Activated T-helper 9 cell treated with anti-CD3 and anti-CD28 coated beads, Interleukin-2, amount 50 U/mL, for 16 hours (primary cell): ENCODE measurements at places on chromosomes 7 and 10.

DNA sequence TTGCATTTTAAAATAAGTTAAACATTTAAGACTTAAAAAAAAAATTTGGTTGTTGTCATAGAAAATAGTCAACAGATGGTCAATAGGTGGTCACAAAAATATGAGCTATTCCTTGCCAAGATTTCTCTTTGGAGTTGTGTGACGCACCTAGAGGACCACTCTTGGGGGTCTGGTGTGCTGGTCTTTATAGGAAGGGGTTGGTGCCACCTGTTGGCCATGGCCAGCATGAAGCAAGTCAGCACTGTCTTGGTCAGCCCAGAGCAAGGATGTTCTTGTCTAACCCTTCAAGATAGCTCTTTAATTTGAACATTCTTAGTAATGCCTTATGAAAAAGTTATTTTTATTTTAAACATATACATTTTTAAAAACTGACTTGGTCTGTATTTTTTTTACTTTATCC lies 267.9 kb upstream of the CNTNAP2 start:
- no peak for DNase-seq

DNA sequence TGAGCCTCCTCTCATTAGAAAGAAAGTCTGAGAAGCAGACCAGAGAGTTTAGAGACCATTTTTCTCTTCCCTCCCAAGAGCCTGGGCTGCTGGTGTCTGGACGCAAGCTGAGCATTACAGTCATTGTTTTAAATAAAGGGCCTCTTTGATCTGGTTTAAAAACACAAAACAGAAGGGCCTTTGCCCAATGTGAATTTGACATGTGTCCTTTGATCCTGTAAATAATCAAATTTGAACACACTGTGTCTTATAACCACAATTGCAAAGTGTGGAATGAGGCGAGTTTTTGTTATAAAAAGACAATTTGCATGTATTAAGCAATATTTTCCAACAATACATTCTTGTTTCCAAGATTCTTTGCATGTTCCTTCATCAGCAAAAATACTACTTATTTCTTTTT lies 158.5 kb downstream of the C7orf25 start:
- no peak for DNase-seq

DNA sequence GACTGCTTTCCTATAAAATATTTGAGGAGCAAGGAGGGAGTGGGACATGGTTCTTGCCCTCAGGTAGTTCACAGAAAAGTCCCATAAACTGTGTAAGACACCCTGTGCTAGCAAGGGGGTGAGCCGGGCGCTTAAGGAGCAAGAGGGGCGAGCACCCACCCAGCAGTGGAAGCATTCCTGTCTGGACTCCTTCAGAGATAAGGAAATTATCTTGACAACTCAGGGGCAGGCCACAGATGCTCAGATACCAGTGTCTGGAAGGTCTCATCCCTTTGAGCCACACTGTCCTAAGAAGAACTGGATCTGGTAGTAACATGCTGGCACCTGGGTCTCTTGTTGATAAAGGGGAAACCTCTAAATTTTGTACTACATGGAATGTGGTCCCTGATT lies 54.1 kb downstream of the DAGLB start:
- DNase-seq: no peak

GRCh38 chr10:112827951-112828350 lies 122.1 kb upstream of the TCF7L2 start:
- no peak for DNase-seq

- no peak for DNase-seq
Measured at GRCh38 chr7:108234281-108234680, 104.1 kb upstream of the LAMB4 start.

GRCh38 chr10:131475803-131476202 lies 164.3 kb upstream of the TCERG1L start:
- no peak for DNase-seq

- peak; percentile 11 for DNase-seq
Measured at GRCh38 chr7:132655131-132655727, 79.0 kb upstream of the PLXNA4 start.

GRCh38 chr7:74311305-74311744 lies 22.1 kb downstream of the CLIP2 start:
- DNase-seq: no peak

DNA sequence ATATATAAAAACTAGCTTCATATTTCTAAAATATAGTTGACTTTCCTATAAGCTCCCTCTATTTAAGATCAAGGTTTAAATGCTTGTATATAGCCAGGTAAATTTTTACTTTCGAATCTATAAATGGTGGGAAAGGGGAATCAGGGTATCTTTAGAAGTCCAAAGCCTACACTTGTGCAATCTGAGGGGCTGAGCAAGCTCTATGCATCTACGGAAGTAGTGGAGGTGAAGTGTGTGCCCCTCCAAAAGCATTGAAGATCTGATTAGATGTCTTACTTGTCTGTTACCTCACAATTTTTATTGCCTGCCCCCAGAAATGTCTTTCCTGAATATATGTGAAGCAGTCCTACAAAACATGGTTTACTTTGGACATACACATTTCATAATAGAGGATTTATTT lies 1.6 kb downstream of the AKAP9 start:
- DNase-seq: no peak

DNA sequence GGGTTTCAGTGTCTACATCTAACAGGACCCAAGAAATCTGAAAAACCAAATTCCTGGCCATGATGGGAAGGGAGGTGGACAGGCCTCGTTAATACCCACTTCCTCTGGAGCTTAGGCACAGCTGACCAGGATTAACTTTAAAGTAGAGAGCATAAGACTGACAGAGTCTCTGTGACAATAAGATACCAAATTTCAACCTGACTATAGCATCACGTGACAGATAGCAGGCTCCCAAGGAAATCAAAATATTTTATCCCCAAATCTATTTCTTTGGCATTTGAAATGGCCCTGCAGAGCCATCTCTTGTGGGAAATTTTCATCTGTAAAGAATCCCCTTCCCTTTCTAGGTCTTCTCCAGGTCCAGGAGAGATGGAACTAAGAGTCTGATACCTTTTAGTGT lies 258.3 kb downstream of the TCERG1L start:
- DNase-seq: no peak

DNA sequence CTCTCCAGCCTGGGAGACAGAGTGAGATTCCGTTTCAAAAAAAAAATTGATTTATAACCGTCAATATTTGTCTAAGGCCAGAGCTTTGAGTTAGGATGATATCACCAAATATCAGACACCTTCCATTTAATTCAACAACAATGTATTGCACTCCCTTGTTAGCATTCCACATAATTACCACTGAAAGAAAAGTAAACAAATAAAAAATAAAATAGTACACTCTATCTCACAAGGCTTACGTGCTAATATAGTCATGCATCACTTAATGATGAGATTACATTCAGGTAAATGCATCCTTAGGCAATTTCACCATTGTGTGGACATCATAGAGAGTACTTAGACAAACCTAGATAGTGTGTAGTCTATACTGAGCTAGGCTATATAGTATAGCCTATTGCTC lies 127.6 kb upstream of the RHOBTB1 start:
- DNase-seq: no peak

DNA sequence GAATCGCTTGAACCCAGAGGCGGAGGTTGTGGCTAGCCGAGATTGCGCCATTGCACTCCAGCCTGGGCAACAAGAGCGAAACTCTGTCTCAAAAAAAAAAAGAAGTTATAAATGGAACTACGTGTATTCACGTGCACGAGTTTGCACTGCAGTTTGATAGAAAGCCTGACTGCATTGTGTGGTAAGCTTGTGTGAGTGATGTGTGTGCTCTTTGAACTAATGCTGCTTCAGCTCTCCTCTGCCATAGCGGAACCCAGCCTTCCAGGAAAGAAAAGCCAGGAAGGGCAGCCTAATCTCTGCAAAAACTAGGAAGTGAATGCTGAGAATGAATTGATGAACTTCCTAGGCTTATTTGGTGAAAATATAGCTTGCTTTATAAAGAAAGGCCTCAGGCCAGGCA lies 15.6 kb upstream of the MKRN1 start:
- DNase-seq: no peak

- no peak for DNase-seq
Measured at GRCh38 chr10:104349623-104350126, 4.0 kb upstream of the CFAP58 start.

- no peak for DNase-seq
Measured at GRCh38 chr7:29606287-29606721, 42.7 kb downstream of the PRR15 start.

- DNase-seq: no peak
Measured at GRCh38 chr7:127943541-127944521, 87.4 kb downstream of the LRRC4 start.

GRCh38 chr7:29806995-29807841 lies 910 bp downstream of the WIPF3 start:
- no peak for DNase-seq

DNA sequence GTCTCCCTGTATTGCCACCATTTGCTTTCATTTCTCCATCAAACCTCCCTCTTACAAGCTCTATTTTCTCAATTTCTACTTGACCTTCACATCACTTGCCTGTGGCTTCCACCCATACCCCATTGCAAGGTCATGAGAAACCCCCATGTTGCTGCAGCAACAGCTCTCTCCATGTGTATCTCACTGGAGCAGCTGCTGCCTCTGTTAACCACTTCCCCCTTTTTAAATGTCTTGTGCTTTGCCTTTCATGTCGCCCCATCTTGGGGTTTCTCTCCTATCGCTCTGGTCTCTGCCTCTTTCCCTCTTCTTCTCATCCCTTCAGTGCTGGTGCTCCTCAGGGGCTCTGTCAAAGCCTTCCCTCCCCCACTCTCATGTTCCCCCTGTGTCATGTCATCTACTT lies 148.8 kb downstream of the CHN2 start:
- DNase-seq: no peak

- no peak for DNase-seq
Measured at GRCh38 chr7:129017933-129018538, 36.9 kb downstream of the TNPO3 start.

DNA sequence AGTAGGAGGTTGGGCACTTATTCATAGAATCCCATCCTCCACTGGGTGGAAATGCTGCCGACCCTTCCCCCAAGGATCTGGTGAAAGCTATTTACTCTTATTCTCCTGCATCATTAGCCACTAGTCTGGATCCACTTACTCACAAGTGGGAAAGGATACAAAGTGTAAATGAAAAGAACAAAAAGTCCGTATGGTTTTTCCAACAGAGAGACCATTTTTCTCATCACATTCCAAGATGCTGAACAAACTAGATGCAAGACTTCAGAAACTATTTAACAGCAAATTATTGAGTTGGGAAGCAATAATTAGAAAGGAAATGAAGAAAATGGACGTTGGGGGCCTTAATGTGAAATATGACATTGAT lies 242.4 kb upstream of the GLI3 start:
- DNase-seq: no peak

GRCh38 chr7:105674200-105674920 lies 93.1 kb upstream of the EFCAB10 start:
- DNase-seq: no peak

- no peak for DNase-seq
Measured at GRCh38 chr7:40909346-40909980, 774.7 kb downstream of the SUGCT start.

DNA sequence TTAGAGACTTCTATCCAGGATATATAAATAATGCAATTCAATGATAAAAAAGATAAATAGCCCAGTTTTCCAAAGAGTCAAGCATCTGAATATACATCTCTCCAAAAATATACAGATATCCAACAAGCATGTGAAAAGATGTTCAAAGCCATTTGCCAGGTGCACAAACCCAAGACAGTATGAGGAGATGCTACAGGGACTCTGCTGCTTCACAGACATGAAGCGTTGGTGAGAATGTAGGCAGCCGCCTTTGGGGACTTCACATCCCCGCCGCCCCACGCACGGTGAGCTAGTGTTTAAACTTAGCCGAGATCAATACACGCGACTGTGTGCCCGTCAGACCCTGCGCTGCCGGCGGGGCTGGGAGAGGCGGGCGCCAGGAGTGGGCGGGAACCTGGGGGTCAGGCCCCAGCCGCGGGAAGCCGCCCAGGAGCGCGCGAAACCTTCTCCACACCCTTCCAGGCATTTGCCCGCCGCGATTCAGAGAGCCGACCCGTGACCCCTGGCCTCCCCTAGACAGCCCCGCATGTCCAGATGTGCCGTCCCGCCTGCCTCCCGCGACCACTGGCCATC lies 927 bp upstream of the ALOX5 start:
- peak; percentile 6 for DNase-seq

GRCh38 chr7:67855322-67855721 lies 858.7 kb downstream of the TYW1 start:
- DNase-seq: no peak

DNA sequence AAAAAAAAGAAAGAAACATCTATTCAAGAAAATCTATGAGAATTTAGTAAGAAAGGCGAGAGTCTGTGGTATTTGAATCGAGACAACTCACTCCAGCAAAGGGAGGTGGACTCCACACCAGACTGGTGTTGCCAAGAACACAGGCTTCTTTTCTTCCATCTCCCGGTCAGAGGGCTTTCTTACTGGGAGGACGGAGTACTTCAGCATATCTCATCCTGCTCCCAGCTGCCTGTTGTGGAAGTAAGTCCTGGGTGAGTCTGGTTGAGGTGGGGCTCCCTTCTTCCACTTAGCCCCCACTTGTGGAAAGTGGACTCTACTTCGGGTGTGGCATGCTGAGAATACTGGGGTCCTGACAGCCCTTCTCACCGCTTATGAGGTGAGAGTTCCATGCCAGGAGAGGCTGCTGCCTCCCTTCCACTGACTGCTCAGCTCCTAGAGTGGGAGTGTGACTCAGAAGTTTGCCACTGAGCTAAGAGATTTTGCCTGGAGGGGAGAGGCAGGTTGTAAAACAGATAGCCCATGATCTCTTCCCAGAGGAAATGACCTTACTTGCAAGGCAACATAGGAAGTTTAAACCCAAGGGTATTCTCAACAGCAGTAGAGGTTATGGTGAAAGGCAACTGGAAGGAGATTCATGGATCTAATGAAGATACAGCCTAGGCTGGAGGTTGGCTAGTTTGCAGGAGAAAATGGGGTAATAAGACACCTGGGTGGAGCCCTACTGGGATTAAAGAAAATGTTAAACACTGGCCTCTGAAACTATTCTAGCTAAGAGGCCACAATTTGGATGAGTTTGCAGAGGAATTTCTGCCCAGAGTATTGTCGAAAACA lies 3.5 kb upstream of the NACAD start:
- no peak for DNase-seq

- DNase-seq: no peak
Measured at GRCh38 chr10:97300980-97301379, 8.5 kb upstream of the ARHGAP19 start.
